ENCODE measurements at places on chromosomes 5 and 9.

- peak; percentile 17 for DNase-seq
Measured at GRCh38 chr9:113349445-113350094, at the start of gene BSPRY. BSPRY (plus strand) TSS chr9:113349541; CDS start chr9:113349580, 39 bp downstream.

- no peak for DNase-seq
Measured at GRCh38 chr9:89353989-89354388, 35.7 kb downstream of the SECISBP2 start.

DNA sequence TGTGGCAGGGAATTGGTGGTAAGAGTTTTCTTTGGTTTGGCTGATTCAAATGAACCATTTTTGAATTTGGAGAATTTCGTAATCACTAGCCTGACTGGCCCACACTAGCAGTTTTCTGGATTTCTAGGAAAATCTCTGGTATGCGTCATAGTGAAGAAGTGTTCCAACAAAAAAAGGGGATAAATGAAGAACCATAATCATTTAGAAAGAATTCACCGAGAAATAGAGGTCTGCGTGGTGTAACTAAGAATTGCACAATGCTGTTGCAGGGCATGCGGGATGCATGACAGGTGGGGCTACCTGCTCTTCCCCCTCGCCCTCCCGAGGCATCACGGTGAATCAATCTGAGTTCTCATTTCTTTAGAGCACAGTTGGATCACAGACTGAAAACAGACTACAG lies 232.3 kb upstream of the PAPPA start:
- no peak for DNase-seq

GRCh38 chr5:139181835-139182452 lies 16.2 kb downstream of the SIL1 start:
- peak; percentile 12 for DNase-seq

GRCh38 chr9:71796100-71796767 lies 27.9 kb upstream of the CEMIP2 start:
- DNase-seq: no peak

DNA sequence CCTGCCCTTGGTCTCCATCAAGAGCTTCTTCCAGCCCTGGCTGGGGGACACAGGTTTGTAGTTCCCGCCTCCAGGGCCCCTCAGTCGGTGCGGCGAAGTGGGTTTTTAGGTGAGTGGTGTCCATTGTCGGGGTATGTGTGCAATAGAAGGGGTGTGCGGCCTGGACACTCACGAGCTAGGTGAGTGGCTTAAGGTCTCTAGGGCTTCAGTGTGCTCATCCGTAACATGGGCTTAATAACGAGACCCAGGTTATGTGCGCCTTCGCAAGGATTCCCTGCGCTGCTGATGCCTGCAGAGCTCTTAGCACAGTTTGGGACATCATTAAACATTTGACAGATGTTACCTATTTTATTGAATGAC lies 656 bp downstream of the CEP78 start:
- DNase-seq: no peak

GRCh38 chr5:147084702-147085101 lies 150.1 kb upstream of the STK32A start:
- DNase-seq: no peak

DNA sequence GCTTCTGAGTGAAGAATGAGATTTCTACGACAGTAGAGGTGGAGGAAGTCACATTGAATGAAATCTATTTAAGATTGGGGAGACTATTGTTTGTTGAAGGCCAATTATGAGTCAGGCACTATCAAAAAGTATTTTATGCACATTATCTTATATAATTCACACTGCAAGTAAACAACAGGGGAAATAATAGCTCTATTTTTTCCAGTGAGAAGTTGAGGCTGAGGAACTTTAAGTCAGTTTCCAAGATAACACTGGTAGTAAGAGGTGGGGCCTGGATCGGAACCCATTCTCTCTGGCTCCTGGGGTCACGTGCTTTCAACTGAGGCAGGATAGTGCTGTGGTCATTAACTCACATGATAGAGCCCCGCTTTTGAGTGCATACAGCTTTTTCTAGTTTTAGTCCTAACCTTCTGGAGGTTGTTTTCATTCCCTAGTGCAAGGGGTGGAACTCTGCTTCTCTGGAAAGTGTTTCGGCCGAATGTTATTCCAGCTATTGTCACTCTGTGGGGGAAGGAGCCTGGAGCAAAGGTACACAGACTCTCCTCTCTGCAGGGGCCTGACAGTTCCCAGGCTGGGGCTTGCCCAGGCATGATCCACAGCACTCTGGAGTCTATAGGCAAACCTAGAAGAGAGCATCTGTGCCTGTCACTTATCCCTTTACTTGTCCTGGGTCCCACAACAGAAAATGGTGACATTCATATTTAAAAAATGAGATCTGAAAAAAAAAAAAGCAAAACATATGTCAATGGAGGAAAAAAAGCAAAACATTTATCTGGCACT lies 352.4 kb upstream of the ACTBL2 start:
- DNase-seq: peak; percentile 5

- DNase-seq: no peak
Measured at GRCh38 chr5:60507687-60508086, 192.3 kb downstream of the DEPDC1B start.

GRCh38 chr9:137367506-137368430 lies 55.2 kb downstream of the EXD3 start:
- no peak for DNase-seq

- no peak for DNase-seq
Measured at GRCh38 chr5:68343421-68343826, 127.9 kb downstream of the PIK3R1 start.

DNA sequence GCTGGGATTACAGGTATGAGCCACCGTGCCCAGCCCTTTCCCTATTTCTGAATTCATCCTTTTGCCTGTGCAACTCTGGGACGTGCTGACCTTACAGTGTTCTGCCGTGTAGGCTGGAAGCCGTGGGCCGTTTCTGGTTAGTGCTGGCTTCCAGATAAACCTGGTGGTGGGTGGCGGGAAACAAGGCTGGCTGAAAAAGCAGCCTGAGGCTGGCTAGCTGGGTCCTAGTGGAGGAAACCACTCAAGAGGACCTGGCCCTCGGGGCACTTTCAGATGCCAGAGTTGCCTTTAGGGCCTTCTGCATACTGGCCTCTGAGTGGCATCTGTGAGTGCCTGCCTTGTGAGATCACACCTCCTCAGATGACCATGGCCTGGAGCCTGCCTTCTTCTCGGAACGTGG lies 26.9 kb downstream of the GALNT12 start:
- DNase-seq: no peak

GRCh38 chr9:128715436-128715750 lies 8.5 kb downstream of the ZDHHC12 start:
- DNase-seq: no peak

- no peak for DNase-seq
Measured at GRCh38 chr9:100406962-100407361, 20.0 kb upstream of the MSANTD3 start.

DNA sequence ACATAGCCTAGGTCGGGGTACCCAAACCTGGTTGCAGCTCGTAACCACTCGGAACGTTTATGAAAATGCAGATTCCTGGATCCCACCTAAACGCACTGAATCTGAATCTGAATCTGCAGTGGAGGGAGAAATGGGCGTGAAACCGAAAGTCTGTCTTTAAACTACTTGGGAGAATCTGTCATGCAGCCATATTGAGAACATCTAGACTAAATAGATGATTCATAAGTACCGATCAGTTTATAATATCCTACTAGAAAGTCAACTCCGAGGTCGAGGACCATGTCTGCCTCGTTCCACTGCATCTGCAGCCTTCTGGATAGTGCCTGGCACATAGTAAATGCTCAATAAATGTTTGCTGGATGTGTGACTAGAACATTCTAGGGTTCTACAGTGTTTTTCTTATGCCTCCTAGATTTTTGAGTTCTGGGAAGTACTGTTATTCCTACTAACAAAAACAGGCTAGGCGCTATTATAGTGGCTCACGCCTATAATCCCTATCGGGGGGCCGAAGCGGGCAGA lies 632 bp downstream of the COQ4 start:
- DNase-seq: no peak

DNA sequence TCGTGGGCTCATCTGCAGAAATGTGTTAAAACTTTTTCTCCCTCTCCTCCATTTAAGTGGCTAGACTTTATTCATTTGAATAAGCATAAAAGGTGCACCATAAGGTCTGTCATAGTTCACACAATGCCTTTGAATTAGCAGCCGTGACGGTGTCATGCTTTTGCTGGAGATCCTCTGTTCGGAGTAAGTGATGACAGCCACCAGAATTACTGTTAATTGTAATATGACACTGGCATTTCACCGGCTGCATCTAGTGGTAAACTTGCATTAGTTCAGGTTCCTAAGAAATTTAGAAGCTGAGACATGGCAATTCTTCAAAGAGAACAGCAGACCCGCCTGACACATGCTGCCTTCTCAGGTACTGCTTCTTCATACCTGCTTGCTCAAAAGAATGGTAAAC lies 241.7 kb downstream of the EBF1 start:
- DNase-seq: no peak

GRCh38 chr5:18771097-18771610 lies 1136.9 kb downstream of the TAF11L14 start:
- no peak for DNase-seq

GRCh38 chr5:108617467-108618435 lies 129.9 kb upstream of the FER start:
- no peak for DNase-seq

DNA sequence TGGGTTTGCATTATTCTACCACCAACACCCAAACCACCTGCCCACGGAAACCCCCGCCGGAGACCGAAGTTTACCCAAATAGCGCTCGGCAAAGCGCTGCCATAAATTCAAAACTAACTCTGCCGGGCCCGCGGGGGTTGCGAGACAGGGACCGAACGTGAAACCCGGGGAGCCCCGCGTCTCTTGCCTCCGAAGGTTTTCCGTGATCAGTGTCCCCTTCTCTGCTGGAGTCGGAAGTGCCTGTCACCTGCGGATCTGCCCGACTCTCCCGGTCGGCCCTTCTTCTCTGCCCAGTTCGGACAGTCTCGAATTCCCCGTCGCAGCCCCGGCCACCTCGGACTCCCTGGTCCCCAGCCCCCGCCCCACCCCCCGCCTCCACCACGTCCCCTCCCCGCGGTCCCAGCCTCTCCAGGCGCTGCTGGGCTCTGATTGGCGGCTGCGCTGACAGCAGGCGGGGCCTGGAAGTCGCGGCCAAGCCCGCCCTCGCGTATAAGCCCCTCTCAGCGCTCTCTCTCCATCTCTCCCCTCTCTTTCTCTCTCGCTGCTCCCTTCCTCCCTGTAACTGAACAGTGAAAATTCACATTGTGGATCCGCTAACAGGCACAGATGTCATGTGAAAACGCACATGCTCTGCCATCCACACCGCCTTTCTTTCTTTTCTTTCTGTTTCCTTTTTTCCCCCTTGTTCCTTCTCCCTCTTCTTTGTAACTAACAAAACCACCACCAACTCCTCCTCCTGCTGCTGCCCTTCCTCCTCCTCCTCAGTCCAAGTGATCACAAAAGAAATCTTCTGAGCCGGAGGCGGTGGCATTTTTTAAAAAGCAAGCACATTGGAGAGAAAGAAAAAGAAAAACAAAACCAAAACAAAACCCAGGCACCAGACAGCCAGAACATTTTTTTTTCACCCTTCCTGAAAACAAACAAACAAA lies at the start of gene RORB:
Gene RORB, plus strand, starts transcription at position 517 of the 929 bp plus-strand sequence. CDS start 642 bp downstream, outside the sequence.
- DNase-seq: no peak

- no peak for DNase-seq
Measured at GRCh38 chr9:3087697-3088096, 243.8 kb upstream of the PUM3 start.

- DNase-seq: peak; percentile 33
Measured at GRCh38 chr9:33852216-33852826, 35.4 kb downstream of the UBE2R2 start.

DNA sequence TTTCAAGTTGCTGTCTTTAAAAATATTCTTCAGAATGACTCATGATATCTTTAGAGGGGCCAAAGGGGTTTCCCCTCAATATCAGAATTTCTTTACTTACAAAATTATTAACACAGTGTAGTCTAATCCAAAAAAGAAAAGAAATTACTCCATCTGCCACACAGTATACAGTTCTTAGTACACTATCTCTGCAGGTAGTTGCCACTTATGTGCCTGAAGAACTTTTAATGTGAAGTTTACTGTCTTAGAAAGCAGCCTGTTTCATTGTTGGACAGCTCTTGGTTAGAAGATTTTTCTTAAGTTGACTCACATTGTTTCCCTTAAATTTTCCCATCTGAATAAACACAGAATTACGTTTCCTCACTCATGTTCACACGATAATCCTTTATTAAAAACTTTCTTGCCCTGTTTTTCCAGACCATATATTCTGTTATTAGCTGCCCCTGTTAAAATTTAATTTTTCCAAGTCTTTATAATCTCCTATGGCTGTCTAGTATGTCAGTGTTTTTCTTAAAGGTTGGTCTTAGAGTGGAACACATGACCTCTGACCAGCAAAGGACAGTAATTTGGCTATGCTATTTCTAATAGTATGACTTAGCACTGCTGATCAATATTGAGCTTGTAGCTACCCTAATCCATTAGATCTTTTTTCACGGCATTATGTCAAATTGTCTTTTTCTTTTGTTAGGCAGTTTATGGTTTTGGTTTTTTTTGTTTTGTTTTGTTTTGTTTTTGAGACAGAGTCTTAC lies 21.8 kb upstream of the FKTN start:
- no peak for DNase-seq

GRCh38 chr5:157860898-157861890 lies 2.2 kb upstream of the CLINT1 start:
- DNase-seq: no peak

GRCh38 chr5:135953850-135954249 lies 933 bp downstream of the LECT2 start:
- DNase-seq: no peak

Data from DMS79 treated with DMSO at 0.1 percent for 48 hours (cell line).